ENCODE measurements at places on chromosomes 3 and 15.

- DNase-seq: no peak
Observed at GRCh38 chr3:112973325-112974177, 1.4 kb downstream of the CD200R1 start.

DNA sequence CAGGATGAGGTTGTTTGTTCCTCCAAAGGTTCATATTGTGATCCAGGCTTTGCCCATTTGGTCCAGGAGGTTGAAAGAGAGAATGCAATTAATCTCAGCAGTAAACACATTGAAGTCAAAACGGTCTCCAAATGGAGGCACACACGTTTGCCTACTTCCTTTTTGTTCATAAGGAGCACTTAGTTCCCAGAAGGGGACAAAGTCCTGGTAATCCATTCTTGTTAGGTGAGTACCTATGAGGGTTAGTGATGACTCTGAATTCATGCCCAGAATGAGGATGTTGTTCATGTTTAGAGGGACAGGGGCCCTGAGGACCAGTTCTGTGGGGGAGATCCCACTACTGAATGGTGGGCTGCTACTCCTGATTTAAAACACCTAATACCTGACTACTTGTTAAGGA lies 177.7 kb downstream of the ALDH1A2 start:
- no peak for DNase-seq

DNA sequence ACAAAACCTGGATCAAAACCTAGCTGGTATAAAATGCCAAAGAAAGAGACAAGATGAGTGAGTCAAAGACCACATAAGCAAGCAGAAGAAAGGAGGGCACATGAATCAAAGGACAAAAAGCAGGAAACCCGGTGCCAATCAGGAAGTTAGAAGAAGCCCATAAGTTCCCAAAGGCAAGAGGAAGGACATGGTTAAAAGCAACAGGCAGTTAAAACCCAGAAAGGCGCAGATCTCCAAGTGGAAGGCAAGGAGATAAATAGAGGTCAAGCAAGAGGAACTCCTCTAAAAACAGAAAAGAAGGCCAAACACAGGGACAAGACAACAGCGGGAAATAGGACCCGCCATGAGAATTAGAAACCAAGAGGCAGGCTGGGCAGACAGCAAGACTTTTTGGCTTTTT lies 4.4 kb downstream of the TMOD2 start:
- DNase-seq: no peak

- DNase-seq: no peak
Observed at GRCh38 chr3:8593021-8593827, 51.4 kb downstream of the SSUH2 start.

DNA sequence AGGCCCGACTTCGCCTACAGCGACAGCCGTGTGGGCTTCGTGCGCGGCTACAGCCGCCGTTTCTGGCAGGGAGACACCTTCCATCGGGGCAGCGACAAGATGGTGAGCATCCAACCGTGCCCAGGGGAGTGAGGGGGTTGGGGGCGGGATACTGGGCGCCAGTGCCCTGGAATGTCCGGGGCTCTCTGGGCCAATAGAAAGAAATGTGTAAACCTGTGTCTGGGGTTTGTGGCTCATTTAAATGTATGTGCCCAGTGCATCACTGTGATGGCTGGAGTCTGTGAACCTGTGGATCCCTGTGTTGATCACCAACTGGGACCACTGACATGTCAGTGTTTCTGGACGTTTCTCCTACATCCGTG lies 423 bp downstream of the CHAC1 start:
- no peak for DNase-seq

DNA sequence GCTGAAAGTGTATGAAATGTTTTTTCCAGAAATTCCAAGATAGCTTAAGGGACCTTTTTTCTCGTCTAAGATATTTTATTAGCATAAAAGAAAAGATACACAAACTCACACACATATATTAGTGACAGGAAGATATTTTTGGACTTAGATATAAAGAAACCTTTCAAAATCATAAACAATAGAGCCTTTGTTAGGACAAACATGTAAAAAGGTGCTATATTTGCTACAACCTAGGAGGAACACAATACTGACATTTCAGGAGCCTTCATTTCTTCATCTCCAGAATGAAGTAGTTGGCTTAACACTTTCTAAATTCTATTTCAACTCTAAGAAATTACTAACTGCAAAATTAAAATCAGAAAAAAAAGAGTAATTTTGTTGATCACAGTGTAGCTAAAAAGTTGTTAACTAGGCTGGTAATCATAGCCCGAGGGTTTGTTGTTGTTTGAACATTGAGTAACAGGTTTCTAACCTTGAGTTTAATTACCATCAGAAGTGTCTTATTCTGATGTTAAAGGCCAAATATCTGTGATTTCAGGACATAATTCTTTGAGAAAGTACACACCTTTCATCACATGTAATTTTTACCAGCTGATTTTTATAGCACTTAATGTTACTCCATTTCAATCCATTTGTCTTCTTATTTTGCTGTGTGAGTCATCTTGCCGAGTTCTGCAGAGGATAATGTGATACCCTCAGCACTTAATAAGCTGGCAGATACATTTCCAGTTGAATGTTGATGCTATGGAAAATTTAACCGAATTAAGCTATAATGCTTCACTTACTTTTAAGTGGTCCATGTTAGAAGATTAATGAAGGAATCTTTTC lies 97.3 kb downstream of the MBNL1 start:
- DNase-seq: peak; percentile 51

DNA sequence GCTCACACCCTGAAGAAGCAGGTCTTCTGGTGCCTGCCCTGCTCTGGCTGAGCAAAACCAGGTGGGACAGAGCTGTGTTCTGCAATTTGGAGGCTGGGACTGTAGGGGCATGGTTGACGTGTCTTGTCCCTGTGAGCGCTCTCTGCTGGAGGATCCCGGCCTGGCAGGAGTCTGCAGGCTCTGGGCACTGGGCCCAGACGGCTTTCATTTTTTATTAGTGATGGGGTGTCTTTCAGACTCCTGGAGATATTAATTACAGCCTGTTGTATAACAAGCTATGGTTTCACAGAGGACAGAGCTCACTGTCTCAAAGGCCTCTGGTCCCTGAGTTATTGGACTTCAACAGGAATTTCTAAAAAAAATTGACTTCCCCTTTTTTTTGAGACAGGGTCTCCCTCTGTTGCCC lies 29.5 kb upstream of the ZNF710 start:
- DNase-seq: peak; percentile 39

- no peak for DNase-seq
Observed at GRCh38 chr3:171122240-171122639, 95.7 kb upstream of the SLC2A2 start.

GRCh38 chr3:125375950-125376679 lies 990 bp upstream of the ZNF148 start:
- peak; percentile 53 for DNase-seq

GRCh38 chr3:139109271-139109670 lies 64.6 kb upstream of the PRR23C start:
- no peak for DNase-seq

DNA sequence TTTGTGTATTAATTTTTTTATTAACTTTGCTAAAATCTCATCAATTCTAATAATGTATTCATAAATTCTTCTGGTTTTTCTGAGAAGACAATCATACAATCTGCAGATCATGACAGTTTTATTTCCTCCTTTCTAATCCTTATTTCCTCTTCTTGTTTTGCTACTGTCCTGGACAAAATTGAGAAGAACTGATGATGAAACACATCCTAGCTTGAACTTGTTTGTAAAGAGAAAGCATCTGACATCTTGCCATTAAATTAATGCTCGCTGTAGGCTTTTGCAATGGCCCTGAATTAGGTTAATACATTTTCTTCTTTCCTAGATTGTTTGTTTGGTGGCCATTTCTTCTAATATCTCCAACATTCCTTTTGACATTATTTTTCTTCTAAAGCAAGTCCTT lies 110.9 kb upstream of the TPM1 start:
- no peak for DNase-seq

DNA sequence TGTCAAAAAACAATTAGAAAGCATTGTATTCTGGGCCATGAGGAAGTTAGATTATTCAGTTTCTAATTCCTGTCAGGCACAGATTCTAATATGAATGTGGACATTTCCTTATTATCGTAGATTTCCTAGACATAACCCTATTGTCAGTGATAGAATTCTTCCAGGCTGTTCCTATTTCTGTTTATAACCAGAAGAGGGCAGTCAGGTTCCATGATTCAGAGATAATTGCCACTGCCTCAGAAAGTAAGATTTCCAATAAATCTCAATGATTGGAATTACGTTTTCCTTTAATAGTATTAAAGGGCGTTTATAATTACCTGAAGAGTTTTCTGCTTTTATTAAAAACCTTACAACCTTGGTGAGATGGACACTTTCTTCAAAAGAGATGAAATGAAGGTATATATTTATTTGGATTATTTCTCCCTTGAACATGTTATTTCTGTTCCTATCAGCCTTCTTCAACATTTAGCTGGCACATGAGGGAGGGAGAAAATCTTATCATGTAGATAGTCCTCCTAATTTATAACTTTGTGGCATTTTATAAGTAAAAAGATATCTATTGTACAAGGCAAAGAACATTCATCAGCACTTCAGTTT lies 439.2 kb downstream of the MCTP2 start:
- DNase-seq: peak; percentile 40

DNA sequence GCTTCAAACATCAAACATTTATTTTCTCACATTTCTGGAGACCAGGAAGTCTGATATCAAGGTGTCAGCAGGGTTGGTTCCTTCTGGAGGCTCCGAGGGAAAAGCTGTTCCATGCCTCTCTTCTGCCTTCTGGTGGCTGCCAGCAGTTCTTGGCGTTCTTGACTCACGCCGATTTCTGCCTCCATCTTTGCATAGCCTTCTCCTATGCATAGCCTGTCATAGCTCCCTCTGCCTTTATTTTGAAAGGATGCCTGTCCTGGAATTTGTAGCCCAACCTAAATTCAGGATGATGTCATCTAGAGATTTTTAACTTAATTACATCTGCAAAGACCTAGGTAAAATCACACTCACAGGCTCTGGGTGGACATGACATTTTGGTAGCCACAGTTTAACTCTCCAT lies 70.4 kb downstream of the RGMA start:
- peak; percentile 7 for DNase-seq

GRCh38 chr3:44424758-44425157 lies 52.7 kb downstream of the ZNF445 start:
- DNase-seq: no peak

GRCh38 chr3:17412950-17413530 lies 329.4 kb downstream of the TBC1D5 start:
- peak; percentile 58 for DNase-seq

GRCh38 chr3:13177236-13177635 lies 104.0 kb upstream of the IQSEC1 start:
- DNase-seq: no peak

- DNase-seq: no peak
Observed at GRCh38 chr15:66614951-66615760, 49.4 kb upstream of the LCTL start.

DNA sequence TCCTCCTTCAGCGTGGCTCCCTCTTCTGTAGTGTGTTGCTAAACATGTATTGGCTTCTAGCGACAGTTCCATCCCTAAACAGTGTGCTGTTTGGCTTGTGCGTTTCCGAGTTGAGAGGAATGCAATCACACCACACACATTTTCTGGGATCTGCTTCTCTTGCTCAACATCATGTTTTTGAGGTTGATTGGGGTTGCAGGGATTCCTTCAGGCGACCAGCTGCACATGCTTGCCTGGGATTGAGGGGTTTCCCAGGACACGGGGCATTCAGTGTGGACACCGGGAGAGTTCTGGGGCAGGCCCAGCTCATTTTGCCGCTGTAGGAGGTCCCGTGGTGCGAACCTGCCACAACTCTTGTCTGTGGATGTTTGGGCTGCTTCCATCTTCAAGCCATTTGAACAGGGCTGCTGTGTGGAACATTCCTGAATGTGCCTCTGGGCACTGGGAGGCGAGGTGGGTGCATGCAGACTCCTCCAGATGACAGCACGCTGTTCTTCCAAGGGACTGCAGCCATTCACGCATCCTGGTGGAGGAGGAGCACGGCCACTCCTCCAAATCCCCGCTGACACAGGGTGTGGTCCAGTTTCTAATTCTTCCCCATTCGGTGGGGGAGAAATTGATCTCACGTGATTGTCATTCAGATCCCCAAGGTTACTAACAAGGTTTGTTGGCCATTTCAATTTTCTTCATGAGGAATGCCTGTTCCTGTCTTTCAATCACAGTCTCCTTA lies 82.8 kb downstream of the PLXNA1 start:
- no peak for DNase-seq

DNA sequence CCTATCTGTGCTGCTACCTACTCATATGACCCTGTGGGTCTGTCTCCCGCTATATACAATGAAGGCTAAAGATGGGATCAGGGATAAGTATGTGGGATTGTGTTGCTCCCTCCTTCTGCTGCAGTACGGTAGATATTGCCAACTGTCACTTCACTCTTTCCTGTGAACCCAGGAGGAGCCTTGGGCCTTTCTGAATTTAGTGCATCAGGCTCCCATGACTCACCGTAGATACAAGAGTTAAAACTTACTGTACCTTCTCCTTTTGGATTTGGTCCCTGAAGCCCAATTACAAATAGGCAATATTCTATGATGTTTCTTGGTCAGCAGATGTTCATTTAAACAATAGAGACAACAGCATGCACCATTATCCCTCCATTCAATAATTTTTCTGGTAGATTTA lies 27.4 kb downstream of the MITF start:
- no peak for DNase-seq

DNA sequence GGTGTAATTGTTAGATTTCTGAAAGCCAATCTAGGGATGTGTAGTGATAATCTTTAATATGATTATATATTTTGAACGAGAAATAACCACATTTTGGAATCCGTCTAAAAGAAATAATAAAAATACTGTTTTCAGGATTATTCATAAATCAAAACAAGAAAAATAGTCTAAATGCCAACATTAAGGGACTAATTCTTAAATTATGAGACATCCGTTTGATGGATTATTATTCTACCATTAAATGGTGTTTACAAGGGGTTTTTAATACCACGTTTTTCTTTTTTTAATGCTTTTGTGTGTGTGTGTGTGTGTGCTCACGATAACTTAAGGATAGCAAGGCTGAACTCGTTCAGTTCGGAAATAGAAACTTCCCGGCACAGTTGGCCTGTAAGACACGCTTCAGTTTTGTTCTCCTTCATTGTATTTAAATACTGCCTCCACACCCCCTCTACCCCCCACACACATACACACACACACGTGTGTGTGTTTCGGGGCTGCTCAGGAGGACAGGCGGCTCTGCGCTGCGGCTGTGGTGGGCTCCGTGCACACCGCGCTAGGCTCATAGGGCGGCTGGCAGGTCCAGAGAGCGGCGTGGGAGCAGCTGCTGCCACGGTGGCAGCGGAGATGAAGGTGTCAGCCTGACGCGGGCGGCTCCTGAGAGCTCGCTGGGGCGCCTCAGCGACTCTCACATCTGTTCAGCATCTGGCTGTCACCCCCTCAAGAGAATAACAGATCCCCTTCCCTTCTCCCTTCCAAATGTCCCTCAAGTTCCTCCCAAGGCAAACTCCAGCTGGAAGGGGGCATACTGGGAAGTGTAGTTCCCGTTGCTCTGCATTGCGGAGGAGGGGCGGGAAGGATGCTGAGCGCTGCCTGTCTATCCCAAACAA lies 23.0 kb upstream of the ANP32A start:
- no peak for DNase-seq

DNA sequence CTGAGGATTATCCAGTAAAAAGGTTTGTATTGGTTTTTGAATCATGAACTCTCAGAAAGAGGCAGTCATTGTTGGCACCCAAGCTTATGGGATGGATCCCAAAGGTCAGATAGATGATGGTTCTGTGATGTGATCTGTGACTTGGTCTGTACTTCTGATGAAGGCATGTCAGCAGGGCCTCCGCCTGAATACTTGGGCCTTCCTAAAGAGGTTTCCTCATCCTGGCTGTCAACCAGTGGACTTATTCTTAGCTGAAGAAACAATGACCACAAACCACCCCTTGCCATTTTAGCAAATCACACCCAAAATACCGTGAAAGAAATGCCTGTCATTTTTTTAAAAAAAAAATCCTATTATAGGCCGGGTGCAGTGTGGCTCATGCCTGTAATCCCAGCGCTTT lies 48.2 kb upstream of the SLC9A9 start:
- no peak for DNase-seq

- no peak for DNase-seq
Observed at GRCh38 chr15:83721031-83721430, 67.1 kb downstream of the ADAMTSL3 start.

All from mammary epithelial cell (primary cell).